T-helper 2 cell treated with Interferon-gamma antibody and Interleukin-4, amounts not matched to agents 100 ng/mL and 5 ng/mL, for 36 hours (primary cell): ENCODE measurements at places on chromosomes 1 and 21. TPM values are rescaled to one million over a fixed set of nuclear protein-coding genes. Genes with fewer than 3 reads are reported as not detected.

The FLG2 gene
- total RNA-seq: not detected in 2 replicates

The DLGAP3 gene
- total RNA-seq: 0.25 and 0.36 TPM in 2 replicates

The RGS21 gene
- not detected in 2 replicates for total RNA-seq

The TTC24 gene
- total RNA-seq: 1.2 and 2.3 TPM in 2 replicates

The CD101 gene
- total RNA-seq: 1.2 and 2.0 TPM in 2 replicates

The TRAF3IP3 gene
- total RNA-seq: 446 and 452 TPM in 2 replicates

The LCE1C gene
- not detected in 2 replicates for total RNA-seq

The LMNA gene
- 98.8 and 104 TPM in 2 replicates for total RNA-seq

The SLC25A33 gene
- total RNA-seq: 5.5 and 5.9 TPM in 2 replicates

The KIF17 gene
- not detected in 2 replicates for total RNA-seq

The KLHDC9 gene
- total RNA-seq: 0.20 TPM in 1 of 2 replicates, not detected in the other

The SLC1A7 gene
- total RNA-seq: not detected in 2 replicates

The PIGR gene
- not detected in 2 replicates for total RNA-seq

The GJA4 gene
- total RNA-seq: not detected in 2 replicates

The SPRR2E gene
- total RNA-seq: not detected in 2 replicates

The C1orf232 gene
- total RNA-seq: not detected in 2 replicates

The IKBKE gene
- total RNA-seq: 92.0 and 98.6 TPM in 2 replicates

The SLC5A9 gene
- not detected in 2 replicates for total RNA-seq

The CFHR5 gene
- not detected in 2 replicates for total RNA-seq

The TAS1R3 gene
- total RNA-seq: 1.0 and 1.2 TPM in 2 replicates

The FCN3 gene
- total RNA-seq: not detected in 2 replicates

The LORICRIN gene
- total RNA-seq: not detected in 2 replicates

The RHEX gene
- not detected in 2 replicates for total RNA-seq

The LRRC53 gene
- total RNA-seq: not detected in 2 replicates

The CORT gene
- total RNA-seq: 0.39 and 0.48 TPM in 2 replicates

The ABCG1 gene
- 11.3 and 12.4 TPM in 2 replicates for total RNA-seq

The CNTN2 gene
- total RNA-seq: not detected in 2 replicates

The AMY1A gene
- total RNA-seq: not detected in 2 replicates

The SFPQ gene
- total RNA-seq: 376 and 388 TPM in 2 replicates

The SYF2 gene
- total RNA-seq: 39.1 and 39.7 TPM in 2 replicates

The TEDDM1 gene
- not detected in 2 replicates for total RNA-seq
